IPS DF 6.9 (cell line): ENCODE measurements at places on chromosomes 12 and 14.

GRCh38 chr14:36784541-36784940 lies 122.9 kb downstream of the PAX9 start:
- DNase-seq: no peak

- DNase-seq: no peak
Measured at GRCh38 chr14:61280092-61280525, 1.0 kb downstream of the TMEM30B start.

GRCh38 chr12:124302241-124302806 lies 7.4 kb downstream of the RFLNA start:
- no peak for DNase-seq

DNA sequence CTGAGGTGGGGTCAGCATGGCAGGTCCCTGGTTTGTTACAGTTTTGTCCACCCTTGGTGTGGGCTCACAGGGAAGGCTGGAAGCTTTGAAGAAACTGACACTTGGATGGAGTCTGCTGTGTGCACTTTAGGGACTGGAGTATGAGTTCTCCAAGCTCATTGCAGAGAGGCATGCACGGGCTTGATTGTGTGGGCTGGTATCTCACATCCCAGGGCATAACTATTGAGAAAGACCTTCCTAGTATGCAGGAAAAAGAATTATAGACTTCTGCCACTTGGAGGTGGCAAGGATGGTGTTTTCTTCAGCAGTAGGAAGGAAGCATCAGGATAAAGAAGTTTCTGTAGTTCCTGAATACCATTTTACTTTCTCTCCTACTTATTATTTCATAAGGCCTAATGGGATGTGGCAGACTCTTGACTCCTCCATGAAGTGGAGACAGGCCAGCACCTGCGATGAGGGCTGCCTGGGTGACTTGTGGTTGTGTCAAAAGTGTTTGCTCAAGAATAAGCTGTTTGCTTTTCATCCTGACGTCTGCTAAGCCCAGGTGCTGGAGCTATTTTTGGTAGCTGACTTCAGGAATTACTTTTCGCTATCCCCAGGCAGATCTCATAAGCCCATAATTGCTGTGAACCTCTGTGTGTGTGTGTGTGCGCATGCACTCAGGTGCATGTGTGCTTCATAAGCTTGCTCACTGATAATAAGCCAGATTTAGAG lies 125.8 kb downstream of the KTN1 start:
- DNase-seq: no peak

- DNase-seq: no peak
Measured at GRCh38 chr14:43877351-43877960, 629.6 kb downstream of the FSCB start.

DNA sequence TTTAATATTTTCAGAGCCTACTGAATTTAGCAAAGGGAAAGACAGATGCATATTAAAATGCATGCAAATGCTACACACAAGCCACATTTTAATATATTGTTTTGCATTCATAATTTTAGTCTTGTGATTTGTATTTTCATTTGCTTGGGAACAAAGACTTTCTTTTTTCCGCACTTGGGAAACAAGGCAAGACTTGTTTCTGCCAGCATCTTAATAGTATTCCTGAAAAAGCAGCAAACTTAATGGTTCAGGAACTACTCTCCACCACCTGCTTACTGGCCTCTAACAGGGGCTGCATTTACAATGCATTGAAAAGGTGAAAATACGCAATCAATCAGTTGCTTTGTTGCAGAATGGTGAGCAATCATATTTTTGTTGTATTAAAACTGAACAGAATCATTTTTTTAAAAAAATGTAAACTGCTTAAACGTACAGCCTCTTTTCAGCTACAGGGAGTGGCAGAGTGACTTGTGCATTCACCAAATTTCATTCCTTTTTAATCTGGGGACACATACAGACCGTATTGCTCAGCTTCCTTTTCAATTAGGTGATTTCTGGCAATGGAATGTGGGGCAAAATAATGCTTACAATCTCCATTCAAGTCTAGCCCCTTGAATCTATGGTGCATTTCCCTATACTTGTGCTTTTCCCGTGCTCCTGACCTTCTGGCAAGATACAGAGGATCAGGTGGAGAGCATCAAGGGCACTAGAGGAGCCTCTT lies 144.1 kb upstream of the BTG1 start:
- DNase-seq: no peak

DNA sequence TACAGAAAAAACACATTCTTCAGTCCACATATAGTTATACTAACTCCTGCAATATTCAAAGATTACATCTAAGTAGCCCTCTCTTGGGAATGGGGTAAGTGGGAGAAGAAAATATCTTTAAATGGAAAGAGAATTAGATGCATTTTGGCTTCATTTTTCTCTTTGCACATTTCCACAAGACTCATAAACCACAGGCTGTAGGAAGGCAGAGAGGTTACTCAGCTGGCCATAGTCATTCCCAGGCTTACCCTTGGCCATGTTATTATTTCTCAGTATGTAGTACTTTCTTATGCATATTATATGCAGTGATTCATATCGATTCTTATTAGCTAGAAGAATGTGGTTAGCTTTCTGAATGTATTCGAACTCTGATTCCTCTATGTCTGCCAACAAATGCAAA lies 92.2 kb downstream of the PTPRR start:
- no peak for DNase-seq

GRCh38 chr14:66009089-66009488 lies 477.1 kb upstream of the CCDC196 start:
- DNase-seq: no peak

- DNase-seq: no peak
Measured at GRCh38 chr12:113135178-113136127, at the start of gene RASAL1. TSS of gene RASAL1 (minus strand) at chr12:113135761. CDS start at chr12:113135462, 299 bp downstream.

- no peak for DNase-seq
Measured at GRCh38 chr12:116517431-116518045, 41.6 kb upstream of the MAP1LC3B2 start.
